Large intestine (tissue), 12 donors: ENCODE measurements at places on chromosomes 1 and 21. TPM values are rescaled to one million over a fixed set of nuclear protein-coding genes. Genes with fewer than 3 reads are reported as not detected.

PINK1 gene
- 36.3 TPM for polyA plus RNA-seq

FAM72A gene
- 3.3 TPM for polyA plus RNA-seq

LHX8 gene
- not detected for polyA plus RNA-seq

RPS6KC1 gene
- polyA plus RNA-seq = 13.7 TPM

LYPD8 gene
- 2.1 TPM for polyA plus RNA-seq

GJC2 gene
- 7.2 TPM for polyA plus RNA-seq

HMGB4 gene
- polyA plus RNA-seq = not detected

IRF2BP2 gene
- 161 TPM for polyA plus RNA-seq

LRRIQ3 gene
- 1.1 TPM for polyA plus RNA-seq

UTS2 gene
- polyA plus RNA-seq = 0.36 TPM

S100A7A gene
- polyA plus RNA-seq = not detected

AJAP1 gene
- polyA plus RNA-seq = 0.57 TPM

AKNAD1 gene
- 0.06 TPM for polyA plus RNA-seq
